ENCODE measurements at places on chromosomes 3 and 15. TPM values are rescaled to one million over a fixed set of nuclear protein-coding genes. Genes with fewer than 3 reads are reported as not detected.

Gene FAM107A
- total RNA-seq, result 40.7 TPM

Gene CD86
- total RNA-seq, result not detected

GRCh38 chr3:10889206-10889960, 73.4 kb downstream of the SLC6A11 start:
- DNase-seq, result no peak

DNA sequence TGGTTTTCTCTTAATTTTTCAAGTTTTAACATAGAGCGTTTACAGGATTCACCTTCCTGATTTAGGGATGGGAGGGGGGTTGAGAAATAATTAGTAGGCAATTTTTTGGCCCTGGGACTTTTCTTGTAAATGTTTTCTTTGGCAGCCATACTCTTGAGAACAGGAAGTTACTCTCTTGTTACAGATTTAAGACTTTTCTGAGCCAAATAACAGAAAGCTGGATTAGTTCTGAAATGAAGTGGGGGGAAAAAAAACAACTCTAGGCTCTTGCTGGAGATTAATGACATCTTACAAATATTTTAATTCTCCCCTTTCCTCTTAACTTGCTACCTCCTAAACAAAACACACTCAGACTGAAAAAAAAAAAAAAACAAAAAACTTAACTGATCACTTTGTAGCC, 13.8 kb upstream of the POLR2M start:
- DNase-seq, result no peak

DNA sequence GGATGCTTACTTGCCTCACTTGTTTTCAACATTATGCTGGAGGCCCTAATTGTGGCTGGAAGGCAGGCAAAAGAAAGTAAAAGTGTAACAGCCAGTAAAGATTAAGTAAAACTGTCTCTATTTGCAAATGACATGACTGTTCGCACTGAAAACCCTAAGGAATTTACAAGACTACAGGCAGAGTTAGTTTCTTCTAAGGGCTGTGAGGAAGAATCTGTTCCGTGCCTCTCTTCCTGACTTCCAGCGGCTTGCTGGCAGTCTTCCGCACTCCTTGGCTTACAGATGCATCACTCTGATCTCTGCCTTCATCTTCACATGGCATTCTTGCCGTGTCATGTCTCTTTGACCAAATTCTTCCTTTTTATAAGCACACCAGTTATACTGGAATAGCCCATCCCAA, 86.1 kb downstream of the DLG1 start:
- no peak for DNase-seq
